ENCODE measurements at places on chromosomes 3 and 15.

DNA sequence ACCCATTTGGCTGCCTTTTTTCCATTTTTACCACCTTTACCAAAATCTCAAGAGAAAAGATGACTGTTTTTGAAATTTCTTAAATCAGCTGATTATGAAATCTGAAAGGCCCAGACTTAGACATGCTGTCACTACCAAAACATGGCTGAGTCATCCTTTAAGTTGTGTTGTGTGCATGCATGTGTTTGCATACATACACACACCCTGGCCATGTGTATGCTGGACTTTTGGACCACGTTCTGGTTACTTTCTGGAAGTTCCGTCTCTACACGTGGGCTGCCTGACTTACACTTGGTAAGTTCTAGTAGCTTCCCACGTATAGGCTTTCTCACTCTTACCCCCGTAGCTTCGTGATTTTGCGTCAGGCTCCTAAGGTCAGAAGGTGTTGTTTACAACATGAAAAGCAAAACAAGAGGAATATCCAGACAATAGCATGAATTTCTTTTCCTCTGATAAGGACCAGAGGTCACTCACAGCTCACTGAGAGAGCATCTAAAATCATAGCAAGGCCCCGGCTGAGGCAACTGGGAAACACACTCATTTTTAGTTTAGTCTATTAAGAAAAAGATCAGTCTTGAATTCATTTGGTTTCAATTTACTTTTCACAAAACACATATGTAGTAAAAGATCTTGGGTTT, 62.4 kb downstream of the COL8A1 start:
- DNase-seq = no peak

GRCh38 chr3:108669208-108669607, 79.7 kb downstream of the DZIP3 start:
- DNase-seq = no peak

GRCh38 chr3:57128826-57129667, 36.1 kb downstream of the IL17RD start:
- no peak for DNase-seq

- no peak for DNase-seq
Measured at GRCh38 chr3:101066711-101067129, 73.5 kb upstream of the ABI3BP start.

DNA sequence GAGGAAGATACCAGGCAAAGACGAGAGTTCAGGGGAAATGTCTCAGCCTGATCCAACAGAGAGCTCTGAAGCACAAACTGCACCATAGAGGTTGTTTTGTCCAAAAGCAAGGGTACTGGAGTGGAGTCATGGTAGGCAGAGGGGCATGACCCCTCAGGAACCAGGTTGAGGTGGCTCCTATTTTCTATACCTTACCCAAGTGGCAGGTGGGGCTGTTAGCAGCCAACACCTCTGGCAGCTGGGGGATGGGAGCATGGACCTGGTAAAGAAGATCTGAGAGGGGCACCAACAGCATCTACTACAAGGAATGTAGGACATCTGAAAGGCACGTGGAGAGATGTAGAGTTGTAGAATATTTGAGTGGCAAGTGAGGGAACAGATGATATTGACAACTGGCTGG, 85.2 kb downstream of the GAP43 start:
- no peak for DNase-seq

GRCh38 chr15:81747482-81747881, 298.3 kb downstream of the MEX3B start:
- DNase-seq = no peak

DNA sequence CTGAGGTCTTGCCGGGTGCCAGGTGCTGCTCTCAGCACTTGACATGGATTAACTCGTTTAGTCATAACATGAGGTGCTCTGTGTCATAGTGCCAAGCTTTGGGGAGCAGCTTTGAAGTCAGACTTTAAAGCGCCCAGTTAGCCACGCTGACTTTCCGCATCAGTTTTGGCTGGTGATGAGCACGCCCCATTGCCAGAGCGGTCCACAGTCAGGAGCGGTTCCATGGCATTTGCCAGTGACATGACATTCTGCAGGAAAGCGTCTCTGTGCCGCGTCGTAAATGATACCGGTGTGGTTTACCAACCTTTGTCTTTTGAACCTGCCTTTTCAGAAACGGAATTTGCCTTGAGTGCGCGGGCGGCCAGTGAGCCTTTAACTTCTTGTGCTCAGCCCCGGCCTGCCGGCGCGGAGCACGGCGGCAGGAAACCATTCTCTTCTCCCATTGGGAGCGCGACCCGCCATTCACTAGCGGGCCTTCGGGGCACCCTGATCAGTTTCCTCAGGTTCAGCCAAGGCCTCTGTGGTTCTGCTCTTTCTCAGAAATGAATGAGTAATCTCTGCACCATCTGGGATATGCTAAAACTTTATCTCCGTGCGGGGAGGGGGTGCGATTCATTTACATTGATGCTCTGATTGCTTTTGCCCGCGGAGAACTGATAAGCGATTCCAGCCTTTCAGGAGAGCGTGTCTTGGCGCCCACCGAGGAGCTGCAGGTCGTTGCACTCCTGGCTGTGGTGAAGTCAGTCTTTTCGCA, 1.7 kb upstream of the SLC2A2 start:
- DNase-seq = peak; percentile 18

DNA sequence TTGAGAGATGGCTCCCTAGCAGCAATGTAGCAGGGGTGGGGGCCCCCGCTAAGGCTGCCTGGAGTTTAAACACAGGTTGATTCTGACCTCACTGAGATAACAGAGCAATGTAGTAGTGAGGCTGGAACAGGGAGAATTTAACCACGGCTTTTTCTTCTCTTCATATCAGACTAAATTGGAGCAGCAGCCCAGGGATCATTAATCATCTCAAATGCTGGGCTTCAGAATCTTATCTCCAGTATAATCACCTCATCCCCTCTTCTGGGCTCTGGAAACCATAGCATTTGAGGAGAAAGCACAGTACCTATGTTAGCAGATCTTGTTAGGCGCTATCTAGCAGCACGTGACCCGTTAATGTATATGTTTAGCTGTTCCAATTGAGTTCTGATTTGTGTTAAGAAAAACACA, 25.4 kb upstream of the DET1 start:
- DNase-seq = no peak

DNA sequence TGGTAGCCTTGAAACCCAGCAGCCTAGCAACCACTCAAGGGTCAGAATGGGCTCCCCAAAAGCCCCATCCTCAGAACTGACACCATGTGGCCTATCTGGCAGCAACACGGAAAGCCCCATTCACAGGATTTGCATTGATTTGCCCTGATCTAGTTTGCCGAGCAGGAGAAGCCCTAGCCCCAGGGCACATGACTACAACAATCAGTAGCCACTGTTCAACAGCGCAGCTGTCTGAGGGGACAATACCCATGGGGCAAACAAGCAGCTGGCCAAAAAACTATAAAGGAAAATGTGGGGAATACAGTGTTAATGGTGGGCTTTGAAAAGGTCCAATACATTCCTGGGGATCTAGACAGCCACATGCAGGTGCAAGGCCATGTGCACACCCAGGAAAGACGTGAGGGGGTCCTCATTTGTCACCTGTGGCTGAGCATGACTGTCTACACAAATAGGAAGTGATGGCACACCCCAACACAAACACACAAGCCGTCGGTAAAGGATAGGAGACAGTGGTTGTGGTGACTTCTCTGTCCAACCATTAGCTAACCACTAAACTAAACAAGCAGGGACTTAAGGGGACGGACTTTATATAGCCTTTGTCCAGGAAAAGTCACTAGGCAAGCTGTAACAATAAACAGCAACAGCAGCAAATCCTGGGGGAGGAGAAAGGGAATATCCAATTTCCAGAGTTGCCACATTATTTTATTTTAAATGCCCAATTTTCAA, 113.7 kb downstream of the LRIG1 start:
- DNase-seq = no peak

Data from iPS DF 6.9 (cell line).